Left renal pelvis (tissue), 4 donors: ENCODE measurements at places on chromosomes 5 and 9.

DNA sequence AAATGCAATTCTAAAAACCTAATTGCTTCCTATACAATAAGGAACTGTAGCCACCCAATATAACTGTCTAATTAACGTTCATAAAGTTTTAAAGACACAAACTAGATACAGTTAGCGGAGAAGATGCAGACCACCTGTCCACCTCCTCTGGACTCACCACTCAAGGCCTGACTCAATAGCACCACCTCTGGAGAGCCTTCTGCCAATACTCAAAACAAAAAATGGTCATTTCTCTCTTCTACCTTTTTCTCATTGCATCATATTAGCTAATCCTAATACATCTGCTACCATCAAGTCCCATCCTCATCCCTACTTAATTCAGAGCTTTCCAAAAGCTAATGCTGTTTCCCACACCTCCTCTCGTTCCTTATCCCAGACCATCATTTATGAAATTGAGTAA is 159.9 kb downstream of the MLLT3 start:
- DNase-seq, result no peak

GRCh38 chr9:12933957-12934356 is 159.1 kb downstream of the LURAP1L start:
- DNase-seq, result no peak

DNA sequence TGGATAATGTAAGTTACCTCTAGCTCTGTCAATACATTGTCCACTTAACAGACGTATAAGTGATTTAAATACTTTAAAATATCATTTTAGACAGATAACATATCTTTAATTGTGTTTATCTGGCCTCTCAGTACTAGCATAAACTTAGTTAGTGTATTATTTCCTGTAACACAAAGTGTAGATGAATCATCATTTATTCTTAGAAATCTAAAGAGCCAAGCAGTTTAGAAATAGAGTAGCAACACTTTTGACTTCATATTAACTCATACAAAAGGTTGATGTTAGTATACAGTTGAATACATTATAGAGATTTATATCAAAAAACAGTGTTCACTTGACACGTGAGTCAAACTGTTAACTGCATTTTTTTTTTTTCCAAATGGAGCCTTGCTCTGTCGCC is 18.0 kb downstream of the NCBP1 start:
- DNase-seq, result no peak

GRCh38 chr5:149439899-149440542 is 60.9 kb upstream of the IL17B start:
- no peak for DNase-seq

DNA sequence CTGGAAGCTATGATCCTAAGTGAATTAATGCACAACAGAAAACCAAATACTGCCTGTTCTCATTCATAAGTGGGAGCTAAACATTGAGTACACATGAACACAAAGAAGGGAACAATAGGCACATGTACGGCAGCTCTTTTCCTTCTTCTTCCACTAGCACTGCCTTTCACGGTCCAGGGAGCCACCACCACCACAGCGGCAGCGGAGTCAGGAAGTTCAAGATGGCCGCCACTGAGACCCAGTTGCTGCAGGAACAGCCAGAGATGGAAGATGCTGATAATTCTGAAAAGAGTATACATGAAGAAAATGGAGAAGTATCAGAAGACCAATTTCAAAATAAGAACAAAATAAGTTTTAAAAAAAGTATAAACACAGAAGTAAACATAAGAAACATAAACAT is 39.5 kb upstream of the TNFSF15 start:
- DNase-seq, result no peak

DNA sequence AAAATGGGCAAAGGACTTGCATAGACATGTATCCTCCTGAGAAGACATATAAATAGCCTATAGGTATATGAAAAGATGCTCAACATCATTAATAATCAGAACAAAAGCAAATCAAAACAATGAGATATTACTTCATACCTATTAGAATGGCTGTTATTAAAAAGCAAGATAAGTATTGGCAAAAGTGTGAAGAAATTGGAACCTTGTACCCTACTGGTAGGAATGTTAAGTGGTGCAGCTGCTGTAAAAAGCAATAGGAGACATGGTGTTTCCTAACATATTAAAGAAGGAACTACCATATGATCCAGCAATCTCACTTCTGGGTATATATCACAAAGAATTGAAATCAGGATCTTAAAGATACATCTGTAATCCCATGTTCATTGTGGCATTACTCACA is 69.8 kb upstream of the PRR16 start:
- DNase-seq, result no peak

GRCh38 chr9:33128570-33128969 is 38.6 kb downstream of the B4GALT1 start:
- no peak for DNase-seq

- DNase-seq, result no peak
Observed at GRCh38 chr5:163938595-163938994, 433.2 kb downstream of the MAT2B start.
